ENCODE measurements at places on chromosomes 1 and 21.
A peak's percentile ranks its signal among the peaks of the same experiment; 100 is the strongest.

DNA sequence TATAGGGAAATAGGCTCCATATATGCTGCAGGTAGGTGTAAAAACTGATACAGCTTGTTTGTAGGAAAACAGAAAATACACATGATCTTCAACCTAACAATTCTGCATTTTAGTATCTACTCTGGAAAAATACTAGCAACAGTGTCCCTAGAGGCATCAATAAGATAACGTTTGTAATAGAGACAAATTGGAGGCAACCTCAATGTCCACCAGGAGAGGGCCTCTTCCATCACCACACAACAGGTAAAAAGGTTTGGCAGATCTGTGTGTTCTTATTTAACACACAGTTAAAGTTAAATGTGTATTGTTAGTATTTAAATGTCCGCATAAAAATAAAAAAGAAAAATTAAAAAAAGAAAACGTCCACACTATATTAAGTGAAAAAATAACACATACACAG is 5.4 kb downstream of the EIF2D start:
- no peak for DNase-seq

DNA sequence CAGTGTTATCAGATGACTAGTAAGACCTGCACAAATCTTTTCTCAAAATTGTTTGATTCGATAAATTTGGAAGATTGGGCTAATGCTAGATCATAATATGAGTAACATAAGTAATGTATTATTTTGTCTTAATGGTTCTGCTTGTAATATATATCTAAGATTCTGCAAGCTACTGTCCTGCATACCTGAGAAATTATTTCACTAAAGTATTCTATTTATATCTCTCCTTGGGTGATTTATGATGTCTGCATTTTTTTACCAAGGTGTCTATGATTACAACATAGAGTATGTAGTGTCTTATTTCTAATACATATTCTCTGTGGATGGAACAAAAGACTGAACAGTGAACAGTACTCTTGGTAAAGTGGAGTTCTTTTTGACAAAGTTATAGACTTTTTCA is 166.6 kb downstream of the CLEC20A start:
- DNase-seq: no peak

GRCh38 chr1:206145771-206146290 is 28.6 kb upstream of the AVPR1B start:
- no peak for DNase-seq

DNA sequence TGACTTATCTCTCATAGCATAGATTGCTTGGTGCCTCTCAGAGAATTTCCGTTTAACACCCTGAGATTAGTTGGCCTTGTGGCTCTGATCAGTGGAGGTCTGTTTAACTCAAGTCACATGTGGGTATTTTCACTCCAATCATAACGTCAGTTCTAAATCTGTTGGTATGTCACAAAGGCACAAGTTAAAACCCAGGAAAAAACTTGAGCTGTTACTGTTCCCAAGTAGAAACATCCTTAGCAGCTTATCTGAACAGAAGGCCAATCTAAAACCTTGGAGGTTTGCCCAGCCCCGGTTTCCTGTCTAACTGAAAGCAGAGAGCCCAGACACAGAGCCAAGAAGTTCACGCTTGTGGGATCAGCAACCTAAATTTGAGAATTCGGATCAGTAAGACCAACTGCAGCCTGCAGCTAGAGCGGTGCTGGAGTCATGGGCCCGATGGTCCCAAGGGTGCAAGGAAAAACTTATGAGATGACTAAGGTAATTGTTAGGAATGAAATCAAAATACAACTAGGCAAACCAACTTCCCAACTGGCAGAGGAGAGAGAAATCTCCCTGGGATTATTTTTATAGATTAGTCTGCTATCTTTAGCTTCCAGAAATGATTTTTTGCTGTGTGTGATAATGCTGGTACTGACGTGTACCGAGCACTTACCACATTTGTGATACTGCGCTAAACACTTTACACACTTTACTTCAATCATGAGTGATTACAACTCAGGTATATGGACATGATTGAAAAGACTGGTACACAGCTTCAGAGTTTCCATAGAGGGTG is 90.2 kb upstream of the C1orf21 start:
- DNase-seq: no peak

- no peak for DNase-seq
These were observed 51.9 kb upstream of the C8B start for GRCh38 chr1:57017717-57018116.

- DNase-seq: no peak
These were observed 250.0 kb upstream of the ADGRL2 start for GRCh38 chr1:81550753-81551152.

GRCh38 chr1:68919075-68919474 is 422.2 kb upstream of the DEPDC1 start:
- DNase-seq: no peak

- no peak for DNase-seq
These were observed 50.9 kb upstream of the ETV3 start for GRCh38 chr1:157189096-157189495.

DNA sequence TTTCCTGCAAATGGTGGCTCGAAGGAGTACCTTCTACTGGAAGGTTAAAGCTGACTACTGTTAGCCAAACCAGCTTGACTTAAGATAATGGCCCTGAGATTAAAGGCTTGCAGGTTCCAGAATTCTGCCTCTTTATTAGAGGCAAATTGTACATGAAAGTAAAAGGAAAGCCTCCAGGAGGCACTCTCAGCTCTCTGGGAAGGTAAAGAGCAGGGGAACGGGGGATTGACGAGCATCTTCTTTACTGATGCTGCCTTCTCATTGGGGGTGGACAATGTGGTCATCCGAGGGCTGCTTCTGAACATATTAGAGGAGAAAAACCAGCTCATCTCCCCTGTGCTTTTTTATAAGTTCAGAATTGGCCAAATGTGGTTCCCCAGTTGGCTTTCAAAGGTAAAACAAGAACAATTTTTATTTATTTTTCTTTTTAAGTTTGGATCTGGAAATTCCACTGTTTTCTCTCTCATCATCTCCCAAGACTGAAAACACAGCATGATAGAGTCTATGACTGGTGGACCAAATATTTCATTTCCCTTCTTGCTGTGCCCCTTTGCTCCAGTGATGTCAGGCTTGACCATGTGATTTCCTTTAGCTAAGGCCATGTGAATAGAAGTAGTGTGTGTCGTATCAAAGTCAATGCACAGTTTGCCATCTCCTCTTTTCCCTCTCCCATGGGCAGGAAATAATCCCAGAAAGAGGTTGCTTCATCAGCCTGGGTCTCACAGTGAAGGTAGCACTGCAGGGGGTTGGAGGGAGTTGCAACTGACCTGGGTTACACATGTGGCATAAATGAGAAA is 292.7 kb downstream of the PRDM2 start:
- DNase-seq: no peak

DNA sequence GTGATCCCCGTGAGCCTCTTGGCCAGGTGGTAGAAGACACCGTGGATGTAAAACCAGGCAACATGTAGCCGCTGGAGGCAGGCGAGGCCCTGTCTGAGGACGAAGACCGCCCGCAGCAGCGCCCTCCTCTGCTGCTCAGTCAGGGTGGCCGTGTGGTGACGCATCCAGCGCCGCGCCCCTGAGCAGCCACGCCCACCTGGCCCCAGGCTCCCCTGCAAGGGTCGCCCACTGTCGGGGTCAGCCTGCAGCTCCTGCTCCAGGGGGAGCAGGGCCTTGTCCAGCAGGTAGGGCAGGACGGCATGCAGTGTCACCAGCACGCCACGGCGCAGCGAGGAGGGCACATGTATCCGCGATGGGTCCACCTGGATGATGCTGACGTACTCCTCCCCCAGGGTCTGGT is 3.9 kb downstream of the PEX10 start:
- DNase-seq: no peak

DNA sequence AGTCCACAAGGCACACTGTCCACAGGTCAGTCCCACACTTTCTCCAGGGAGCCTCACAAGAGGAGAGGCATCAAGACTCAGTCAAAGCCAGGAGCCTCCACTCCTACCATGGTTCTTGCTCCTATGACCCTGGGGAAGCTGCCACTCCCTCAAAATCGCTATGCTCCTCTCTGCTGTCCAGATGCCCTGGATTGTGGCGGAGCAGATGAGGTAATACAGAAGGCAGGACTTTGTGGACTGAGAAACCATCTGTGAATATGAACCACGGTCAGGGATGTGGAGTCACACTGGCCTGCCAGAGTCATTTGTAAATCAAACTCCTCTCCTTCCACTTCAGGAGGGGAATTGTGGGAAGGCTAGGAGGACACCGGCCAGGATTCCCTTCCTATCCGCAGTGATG is 20.6 kb downstream of the VWA5B1 start:
- DNase-seq: no peak

GRCh38 chr1:119331915-119332314 is 36.7 kb upstream of the HAO2 start:
- no peak for DNase-seq

DNA sequence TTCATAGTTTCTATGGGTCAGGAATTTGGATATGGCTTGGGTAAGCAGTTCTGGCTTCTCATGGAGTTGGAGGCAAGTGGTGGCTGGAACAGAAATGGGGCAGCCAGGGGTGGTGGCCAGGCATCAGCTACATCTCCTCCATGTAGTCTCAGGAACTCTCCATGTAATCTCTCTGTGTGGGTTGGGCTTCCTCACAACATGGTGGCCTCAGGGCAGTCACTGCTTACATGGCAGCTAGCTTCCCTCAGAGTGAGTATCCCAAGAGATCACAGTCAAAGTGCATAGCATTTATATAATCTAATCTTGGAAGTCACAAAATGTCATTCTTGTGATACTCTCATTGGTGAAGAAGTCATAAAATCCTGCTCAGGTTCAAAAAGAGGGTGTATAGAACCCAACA is 25.7 kb downstream of the MR1 start:
- no peak for DNase-seq

GRCh38 chr1:94094469-94095111 is 26.4 kb downstream of the ABCA4 start:
- no peak for DNase-seq

DNA sequence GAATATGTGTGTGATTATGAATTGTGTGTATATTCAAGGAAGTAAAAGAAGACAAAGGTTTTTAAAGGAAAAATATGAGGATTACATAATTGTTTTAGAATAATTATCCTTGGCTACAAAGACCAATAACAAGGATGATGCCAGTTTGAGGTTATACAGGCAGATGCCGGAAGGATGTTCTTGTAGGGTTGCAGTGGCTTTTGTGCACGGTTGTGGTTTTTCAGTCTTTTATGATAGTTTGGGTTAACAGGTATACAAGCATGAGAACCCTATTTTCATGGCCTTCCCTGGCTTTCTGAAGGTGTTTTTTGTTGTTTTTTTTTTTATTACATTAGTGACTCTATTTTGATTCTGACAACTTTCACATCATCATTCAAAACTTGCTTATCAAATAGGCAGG is 4.9 kb downstream of the CR2 start:
- no peak for DNase-seq

DNA sequence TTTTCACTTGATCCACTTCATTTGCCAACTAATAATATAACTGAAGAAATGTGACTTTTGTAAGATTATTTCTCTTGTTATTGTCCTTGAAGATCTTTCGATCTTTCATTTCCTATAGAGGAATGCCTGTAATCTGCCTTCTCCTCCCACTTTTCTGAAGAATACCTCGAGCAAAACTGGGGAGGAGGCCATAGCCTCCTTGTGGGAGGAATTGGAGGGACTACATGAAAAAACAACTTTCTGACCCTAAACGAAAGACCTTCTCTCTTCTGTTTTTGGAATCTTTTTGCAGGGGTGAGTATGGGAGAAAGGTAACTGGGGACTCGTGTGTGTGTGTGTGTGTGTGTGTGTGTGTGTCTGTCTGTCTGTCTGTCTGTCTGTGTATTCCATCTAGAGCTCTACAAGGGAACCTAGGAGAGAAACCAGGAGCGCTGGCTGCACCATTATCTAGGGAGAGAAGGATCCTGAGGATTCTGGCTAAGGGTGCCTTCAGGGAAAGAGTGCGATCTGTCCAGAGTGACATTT is 32.4 kb upstream of the MAB21L3 start:
- DNase-seq: no peak

DNA sequence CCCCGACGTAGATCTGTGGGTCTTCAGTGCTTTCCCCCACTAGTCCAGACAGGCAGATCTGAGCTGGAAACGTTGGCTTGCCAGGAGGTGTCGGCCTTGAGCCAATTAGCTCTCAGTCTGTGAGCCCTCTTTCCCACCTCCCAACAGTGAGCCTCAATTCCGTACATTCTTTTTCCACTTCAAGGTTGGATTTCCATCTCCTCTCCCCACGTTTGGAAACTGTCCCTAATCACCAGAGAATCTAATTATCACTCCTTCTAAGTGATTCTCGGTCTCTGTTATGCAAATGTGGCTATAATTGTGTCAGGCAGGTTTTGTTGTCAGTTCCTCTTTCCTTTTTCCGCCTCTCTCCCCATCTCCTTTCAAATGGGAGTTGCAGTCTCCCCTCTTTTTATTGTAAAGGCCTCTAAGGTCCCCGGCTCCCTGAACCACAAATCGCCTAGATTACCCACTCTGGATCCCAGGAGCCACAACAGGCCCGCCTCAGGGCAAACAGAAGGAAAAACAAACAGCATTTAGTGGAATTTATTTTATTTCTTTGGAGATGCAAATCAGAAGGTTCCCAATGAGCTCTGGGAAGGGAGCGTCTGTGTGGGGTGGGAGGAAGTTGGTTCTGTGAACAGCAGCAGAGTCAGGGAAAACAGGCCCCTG is 29.4 kb upstream of the LRRN2 start:
- DNase-seq: no peak

GRCh38 chr1:215878843-215879242 is 311.7 kb downstream of the KCTD3 start:
- no peak for DNase-seq

GRCh38 chr1:95409276-95409675 is 175.3 kb downstream of the RWDD3 start:
- no peak for DNase-seq

DNA sequence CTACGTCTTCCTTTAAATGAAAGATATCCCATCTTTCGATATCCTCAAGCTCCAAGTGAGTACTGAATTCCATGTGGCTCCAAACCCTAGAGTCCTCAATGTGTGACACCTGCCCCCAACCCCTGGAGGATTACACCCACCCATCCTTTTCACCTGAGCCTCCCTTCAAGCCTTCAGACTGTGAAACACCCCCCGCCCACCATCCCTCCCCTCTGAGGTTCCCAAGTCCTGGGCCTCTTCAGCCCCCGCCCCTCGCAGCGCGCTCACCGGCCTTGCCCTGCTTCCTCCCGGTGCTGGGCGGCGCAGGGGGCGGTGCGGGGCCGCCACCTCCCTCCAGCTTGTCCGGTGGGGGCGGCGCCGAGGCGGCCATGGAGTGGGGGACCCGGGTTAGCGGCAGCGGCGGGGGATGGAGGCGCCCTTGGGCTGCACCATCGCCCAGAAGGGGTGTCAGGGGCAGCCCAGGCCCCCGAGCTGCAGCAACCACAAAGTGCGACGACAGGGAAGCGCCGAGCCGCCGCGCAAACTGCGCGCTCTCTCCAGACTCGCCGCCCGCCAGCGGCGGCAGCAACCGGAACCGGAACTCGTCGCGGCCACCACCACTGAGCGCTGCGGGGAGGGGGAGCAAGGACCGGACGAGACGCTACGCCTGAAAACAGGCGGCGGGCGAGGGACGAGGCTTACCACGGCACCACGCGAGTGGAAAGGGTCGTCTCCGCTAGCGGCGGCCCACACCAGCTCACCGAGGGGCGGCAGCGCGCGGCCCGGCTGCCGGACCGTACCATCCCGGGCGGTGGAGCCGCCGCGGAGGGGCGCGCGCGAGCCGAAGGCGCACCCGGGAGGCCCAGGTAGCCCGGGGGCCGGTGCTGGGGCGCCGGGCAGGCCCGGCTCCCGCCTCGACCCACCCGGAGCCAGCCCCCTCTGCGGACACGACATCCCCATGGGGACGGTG is at the start of gene PYGO2:
TSS of gene PYGO2 (minus strand) at position 576 of the 949 bp plus-strand sequence. CDS start at position 370, 206 bp downstream.
- DNase-seq: peak; percentile 67

GRCh38 chr1:94623560-94624148 is 82.1 kb upstream of the F3 start:
- DNase-seq: no peak
